ENCODE measurements at places on chromosomes 5 and 9.

DNA sequence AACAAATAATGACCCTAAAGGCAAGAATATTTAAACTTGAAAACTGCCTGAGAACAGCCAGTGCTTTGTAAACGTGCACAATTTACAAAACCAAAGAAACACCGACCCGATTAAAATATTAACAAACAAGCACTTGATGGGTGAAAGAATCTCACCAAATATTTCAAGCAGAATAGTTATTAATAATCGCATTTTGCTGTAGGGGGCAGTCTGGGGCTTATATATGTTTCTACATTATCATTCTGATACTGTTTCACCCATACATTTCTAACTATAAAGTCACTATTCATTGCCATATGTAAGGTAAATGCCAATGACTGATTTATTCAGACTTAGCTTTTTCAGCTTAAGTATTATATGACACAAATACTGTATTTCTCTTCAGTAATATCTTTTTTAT lies 37.7 kb downstream of the UBAP2 start:
- no peak for DNase-seq

DNA sequence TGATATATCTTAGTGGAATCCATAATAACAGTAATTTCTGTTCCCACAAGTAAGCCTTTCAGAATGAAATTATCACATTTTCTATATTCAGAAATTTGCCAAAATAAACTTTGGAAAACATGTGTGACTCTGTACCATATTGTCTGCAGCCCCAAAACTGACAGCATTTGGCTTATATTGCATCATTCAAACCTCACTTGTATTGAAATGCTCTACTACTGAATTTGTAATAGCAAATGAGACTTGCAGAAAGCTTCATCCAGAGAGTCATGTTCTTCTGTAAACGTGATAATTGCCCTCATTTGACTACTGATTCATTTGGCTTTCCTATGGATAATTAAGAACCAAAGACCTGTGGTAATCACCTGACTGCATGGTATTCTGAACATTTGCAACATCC lies 1249.5 kb upstream of the CDH18 start:
- no peak for DNase-seq

GRCh38 chr5:9786380-9787360 lies 156.5 kb upstream of the TAS2R1 start:
- no peak for DNase-seq

GRCh38 chr5:87722286-87722685 lies 309.6 kb upstream of the CCNH start:
- DNase-seq: no peak

DNA sequence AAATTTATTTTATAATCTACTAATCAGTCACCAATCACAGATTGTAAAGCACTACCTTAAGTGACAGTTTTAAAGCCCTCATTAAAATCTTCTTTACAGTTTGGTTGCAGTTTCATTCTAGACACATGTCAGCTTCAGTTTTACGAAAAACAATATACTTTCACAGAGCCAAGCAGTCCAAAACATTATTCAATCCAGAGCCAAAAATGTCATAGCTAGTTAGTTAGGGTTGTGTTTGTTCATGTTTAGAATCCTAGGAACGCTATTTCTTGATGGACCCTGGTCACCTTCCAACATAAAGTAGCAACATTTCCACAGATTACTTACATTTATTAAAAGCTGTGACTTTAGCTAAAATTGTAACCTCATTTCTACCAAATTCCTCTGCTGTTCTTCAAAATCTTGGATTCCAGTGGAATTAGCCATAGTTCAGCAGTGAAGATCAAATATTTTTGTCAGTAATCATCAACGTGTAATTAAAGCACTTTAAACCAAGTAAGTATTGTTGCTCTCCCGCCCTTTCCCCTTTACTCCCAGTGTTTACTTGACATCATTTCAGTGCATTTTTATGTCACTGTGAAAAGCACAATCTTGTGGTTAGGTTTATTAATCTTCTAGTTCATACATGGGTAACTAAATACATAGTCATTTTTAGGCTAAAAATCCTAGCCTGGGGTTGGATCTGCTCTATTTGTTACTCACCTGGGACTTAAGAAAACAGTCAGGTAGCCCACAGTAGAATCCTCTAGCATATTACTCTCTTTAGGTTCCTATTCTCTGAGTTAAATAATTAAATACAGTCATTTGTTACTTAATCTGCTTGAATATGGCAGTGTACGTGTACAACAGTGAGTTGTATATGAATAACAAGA lies 74.3 kb downstream of the NIPBL start:
- no peak for DNase-seq

DNA sequence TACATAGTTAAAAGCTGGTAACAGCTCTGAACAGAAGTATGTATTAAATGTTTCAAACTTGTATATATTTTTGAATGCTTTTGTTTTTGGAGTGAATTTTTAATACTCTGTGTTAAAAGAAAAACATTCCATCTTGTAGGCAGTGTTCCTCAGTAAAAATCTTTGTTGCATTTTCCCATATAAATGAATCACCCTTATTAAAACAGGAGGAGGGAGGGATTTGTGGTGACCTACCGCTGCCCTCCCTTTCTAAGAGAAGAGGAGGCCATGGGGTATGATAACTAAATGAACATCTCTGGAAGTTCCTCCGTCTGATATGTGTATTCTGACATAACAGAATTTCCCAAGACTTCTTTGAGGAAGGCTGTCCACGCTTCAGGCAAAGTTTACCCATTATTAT lies 53.4 kb downstream of the INIP start:
- DNase-seq: no peak

DNA sequence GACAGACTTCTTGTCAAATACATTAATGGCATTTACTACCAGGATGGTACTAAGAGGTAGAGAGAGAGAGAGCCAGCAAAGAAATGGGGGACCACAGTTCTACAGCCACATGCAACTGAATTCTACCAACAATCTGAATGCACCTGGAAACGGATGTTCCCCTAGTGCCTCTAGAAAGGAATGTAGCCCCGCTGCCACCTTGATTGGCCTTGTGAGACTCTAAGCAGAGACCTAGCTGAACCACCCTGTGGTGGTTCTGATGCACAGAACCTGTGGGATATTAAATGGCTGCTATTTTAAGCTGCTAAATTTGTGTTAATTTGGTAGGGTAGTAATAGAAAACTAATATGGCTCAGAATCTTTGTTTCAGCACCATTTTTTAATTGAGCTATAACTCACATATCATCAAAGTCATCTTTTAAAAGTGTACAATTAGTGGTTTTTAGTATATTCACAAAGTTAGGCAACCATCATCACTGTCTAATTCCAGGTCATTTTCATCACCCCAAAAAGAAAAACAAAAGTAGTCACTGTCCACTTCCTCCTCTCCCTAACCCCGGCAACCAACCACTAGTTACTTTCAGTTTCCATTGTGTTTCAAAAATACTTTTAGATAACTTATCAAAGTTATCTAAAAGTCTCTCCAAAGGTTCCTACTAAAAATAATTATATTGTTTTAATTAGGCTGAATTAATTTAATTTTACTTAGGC lies 51.7 kb downstream of the CPLANE1 start:
- DNase-seq: no peak
